ENCODE measurements at places on chromosomes 1 and 21. TPM values are rescaled to one million over a fixed set of nuclear protein-coding genes. Genes with fewer than 3 reads are reported as not detected.

DNA sequence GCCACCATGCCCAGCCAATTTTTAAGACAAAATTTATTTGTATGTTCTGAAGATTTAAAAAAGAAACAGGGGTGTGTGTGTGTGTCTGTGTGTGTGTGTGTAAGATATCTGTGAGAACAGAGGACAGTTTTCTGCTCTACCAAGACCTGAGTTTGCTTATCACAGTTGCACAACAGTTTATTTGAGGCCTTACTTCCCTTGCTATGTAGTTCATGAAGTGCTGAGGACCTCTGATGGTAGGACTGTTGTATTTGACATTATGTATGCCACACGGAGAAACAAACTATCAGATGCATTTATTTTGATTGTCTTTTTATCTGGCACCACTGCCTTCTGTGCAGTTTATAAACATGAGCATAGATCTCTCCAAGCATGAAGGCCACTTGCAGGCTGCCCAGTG, 355.2 kb downstream of the PBX1 start:
- H3K36me3 ChIP-seq = no peaks in the 10 kb centered on the region
- H3K27me3 ChIP-seq = no peaks in the 10 kb centered on the region
- no peak for DNase-seq
- no peak overlapping the region for H3K4me3 ChIP-seq
- H3K4me1 ChIP-seq = no peaks in the 10 kb centered on the region

DNA sequence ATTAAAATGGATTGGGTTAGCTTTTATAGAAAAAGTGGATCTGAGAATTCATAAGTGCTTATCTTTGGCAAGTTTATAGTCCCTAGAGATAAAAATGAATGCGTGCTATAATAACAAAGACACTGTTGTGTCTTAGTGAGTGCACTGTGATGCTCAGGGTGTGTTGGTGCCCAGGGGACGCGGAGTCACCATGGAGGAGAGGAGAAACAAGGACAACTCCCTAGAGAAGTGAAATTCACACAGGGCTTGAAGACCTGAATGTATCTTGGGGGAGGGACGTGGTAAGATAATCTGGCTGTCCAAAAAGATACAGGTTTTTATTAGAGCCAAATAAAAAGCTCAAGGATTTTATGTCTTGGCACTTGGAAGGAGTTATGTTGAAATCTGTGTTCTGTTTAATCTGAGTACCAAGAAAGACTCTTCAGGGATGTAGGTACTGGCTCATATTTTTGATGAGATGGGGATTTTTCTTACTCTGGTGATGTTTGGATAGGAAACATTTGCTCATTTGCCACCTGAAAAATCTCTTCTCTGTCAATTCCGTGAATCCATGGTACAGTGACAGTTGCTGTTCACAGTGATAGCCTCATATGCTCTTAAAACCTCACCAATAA, 9.6 kb downstream of the SMYD2 start:
- no peaks in the 10 kb centered on the region for H3K27me3 ChIP-seq
- H3K36me3 ChIP-seq = 0 out of 2 replicates have a peak, but pooled peaks cover 2% of the 10 kb centered on the region
- H3K27ac ChIP-seq = no peak overlapping the region
- peaks cover 15% of the 10 kb centered on the region for H3K4me1 ChIP-seq
- no peak overlapping the region for H3K4me3 ChIP-seq
- no peak for DNase-seq

DNA sequence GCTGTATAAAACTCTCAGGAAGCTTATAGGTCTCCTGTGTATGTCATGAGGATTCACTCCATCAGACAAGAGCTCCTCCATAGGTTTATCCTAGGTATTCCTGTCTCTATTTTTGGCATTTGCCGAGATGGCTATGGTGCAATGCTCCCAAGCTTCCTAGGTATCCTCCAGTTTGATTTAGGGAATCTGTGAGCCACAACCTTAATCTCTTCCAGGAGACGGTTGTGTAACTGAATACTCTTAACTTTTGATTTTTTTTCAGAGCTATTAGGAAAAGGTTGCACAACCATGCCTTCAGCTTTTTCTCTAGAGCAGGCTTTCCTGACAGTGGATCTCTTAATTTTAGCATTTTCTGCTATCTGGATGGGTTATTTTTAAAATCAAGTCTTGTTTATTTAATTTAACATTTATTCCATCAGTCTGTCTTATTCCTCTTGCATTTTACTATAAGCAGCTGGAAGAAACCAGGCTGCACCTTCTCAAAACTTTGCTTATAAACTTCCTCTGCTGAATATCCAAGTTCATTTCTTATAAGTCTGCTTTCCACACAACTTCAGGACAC, 69.4 kb upstream of the BACE2 start:
- no peak for DNase-seq
- no peaks in the 10 kb centered on the region for H3K27me3 ChIP-seq
- no peaks in the 10 kb centered on the region for H3K36me3 ChIP-seq
- H3K4me1 ChIP-seq = no peaks in the 10 kb centered on the region
- no peak overlapping the region for H3K4me3 ChIP-seq

- H3K4me3 ChIP-seq = no peak overlapping the region
- peaks cover 43% of the 10 kb centered on the region for H3K36me3 ChIP-seq
- H3K27ac ChIP-seq = no peak overlapping the region
- DNase-seq = no peak
These were observed 24.0 kb downstream of the TMEM53 start for GRCh38 chr1:44650159-44650831.

DNA sequence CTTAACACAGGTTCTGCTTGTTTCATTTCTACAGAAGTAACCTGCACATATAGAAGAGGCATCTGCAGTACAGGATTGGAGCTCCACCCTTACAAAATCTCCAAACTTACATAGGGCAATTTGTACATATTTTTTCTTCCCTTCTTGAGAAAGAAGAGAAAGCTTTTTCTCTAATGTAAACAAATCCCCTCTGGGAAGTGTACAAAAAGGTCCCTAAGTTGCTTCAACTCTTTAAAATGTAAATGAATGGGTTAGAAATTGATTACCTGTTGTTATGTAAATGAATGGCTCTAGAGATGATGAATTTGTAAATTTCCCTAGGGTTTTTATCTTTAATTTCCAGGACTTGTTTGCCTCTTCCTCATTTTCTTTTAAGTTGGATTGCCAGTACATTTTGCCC, 1183.7 kb downstream of the MRPL39 start:
- H3K4me1 ChIP-seq = no peaks in the 10 kb centered on the region
- DNase-seq = no peak
- no peak overlapping the region for H3K4me3 ChIP-seq

DNA sequence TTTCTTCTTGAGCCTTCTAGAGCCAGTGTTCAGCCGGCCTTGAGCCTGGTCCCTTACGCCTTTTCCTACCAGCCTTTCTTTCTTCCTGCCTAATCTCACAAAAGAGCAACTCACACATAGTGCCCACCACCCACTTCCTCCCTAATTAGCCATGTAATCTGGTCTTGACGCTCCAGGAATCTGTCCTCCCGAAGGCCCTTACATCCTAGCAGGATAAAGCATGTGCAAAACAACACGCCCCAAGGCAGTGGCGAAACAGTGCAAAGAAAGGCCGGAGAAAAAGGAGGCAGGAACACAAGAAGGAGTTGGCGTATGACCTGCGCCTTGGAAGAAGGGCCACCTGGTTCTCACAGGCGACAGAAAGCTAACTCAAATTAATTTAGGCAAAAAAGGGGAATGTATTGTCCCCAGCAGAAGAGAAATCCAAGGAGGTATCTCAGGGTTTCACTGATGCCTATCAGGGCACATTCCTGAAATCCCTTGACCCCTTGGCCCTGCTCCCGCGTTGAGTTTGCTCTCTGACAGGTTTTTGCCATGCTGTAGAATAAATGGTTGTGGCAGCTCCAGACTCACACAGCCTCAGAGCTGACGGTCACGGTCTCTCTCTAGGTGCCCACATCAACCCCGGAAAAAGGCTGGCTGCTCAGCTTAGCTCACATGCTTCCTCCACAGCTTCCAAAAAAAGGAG, 79.0 kb downstream of the ZNF281 start:
- no peak overlapping the region for H3K27ac ChIP-seq
- no peak overlapping the region for H3K4me3 ChIP-seq
- no peak for DNase-seq
- H3K4me1 ChIP-seq = peaks cover 27% of the 10 kb centered on the region
- H3K36me3 ChIP-seq = no peaks in the 10 kb centered on the region
- H3K27me3 ChIP-seq = no peaks in the 10 kb centered on the region

- no peaks in the 10 kb centered on the region for H3K4me1 ChIP-seq
- no peaks in the 10 kb centered on the region for H3K36me3 ChIP-seq
- no peak overlapping the region for H3K27ac ChIP-seq
- H3K27me3 ChIP-seq = no peaks in the 10 kb centered on the region
- DNase-seq = no peak
- no peak overlapping the region for H3K4me3 ChIP-seq
These were observed 203.7 kb downstream of the PLA2G4A start for GRCh38 chr1:187032316-187032981.

DNA sequence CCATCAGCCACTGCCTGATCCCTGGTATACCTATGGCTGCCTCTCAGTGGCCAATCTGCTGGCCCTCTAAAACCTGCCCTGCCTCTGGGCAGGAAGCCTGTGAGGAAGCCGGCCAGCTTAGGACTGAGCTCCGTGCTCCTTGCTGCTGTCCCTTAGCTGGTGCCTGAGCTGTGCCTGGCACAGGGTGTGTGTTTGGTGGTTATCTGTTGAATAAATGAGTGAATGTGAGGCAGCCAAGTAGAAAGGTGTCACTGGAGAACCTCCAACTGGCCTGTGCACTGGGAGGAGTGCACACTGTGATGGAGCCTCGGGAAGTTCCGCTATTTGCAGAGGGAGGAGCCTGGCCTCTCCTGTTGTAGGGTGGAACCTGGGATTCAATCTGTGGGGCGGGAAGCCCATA, 63.4 kb upstream of the STUM start:
- DNase-seq = no peak
- no peaks in the 10 kb centered on the region for H3K4me1 ChIP-seq
- no peak overlapping the region for H3K27ac ChIP-seq
- H3K36me3 ChIP-seq = no peaks in the 10 kb centered on the region
- no peak overlapping the region for H3K4me3 ChIP-seq

- no peaks in the 10 kb centered on the region for H3K4me1 ChIP-seq
- no peaks in the 10 kb centered on the region for H3K36me3 ChIP-seq
- no peaks in the 10 kb centered on the region for H3K27me3 ChIP-seq
- no peak for DNase-seq
- H3K4me3 ChIP-seq = no peak overlapping the region
These were observed 112.0 kb upstream of the LRRC7 start for GRCh38 chr1:69455718-69456117.

DNA sequence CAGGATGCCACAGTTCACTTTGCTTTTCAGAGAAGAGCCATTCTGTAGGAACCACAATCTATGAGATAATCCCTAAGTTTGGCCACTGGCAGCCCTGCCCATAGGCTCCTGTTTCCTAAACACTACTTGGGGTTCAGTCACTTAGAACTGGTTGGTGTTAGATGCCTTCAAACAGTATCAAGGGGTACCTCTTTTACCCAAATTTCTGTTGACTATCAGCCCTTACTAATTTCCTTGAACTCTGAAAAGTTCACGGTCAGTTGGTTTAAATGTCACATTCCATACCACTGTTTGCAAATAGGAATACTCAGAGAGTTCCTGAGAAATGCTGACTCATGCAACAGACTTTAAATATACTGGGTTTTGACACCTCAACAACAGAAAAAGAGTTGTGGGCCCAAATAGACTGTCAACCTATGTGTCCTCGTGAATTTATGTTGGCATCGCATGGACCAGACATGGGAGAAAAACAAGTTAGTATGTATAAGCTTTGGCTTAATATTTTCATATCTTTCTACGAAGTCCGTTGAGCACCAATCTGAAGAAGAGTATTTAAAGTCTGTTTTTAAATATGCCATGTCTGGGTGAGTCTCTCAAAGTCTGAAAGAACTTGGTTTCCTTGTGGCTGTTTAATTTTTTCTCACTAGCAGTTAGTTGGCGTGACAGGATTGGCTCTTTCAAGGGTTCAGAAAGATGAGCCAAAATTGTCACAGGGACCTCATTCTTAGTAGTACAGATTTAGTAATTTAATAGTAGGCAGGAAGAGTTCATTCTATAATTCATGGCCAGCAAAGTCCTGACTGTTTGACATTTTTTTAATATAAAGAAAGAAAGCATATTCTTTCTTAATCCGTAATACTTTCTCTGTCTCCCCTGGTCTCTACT, 56.5 kb upstream of the ZNF326 start:
- no peak overlapping the region for H3K4me3 ChIP-seq
- H3K27ac ChIP-seq = peak overlapping the region; percentile 27
- peaks cover 11% of the 10 kb centered on the region for H3K36me3 ChIP-seq
- peaks cover 24% of the 10 kb centered on the region for H3K4me1 ChIP-seq
- no peaks in the 10 kb centered on the region for H3K27me3 ChIP-seq

GRCh38 chr1:21869620-21870121, 57.6 kb downstream of the LDLRAD2 start:
- DNase-seq = peak; percentile 97
- peak overlapping the region; percentile 75 for H3K27ac ChIP-seq
- H3K4me1 ChIP-seq = peaks cover 19% of the 10 kb centered on the region
- peaks cover 76% of the 10 kb centered on the region for H3K36me3 ChIP-seq
- H3K4me3 ChIP-seq = no peak overlapping the region

DNA sequence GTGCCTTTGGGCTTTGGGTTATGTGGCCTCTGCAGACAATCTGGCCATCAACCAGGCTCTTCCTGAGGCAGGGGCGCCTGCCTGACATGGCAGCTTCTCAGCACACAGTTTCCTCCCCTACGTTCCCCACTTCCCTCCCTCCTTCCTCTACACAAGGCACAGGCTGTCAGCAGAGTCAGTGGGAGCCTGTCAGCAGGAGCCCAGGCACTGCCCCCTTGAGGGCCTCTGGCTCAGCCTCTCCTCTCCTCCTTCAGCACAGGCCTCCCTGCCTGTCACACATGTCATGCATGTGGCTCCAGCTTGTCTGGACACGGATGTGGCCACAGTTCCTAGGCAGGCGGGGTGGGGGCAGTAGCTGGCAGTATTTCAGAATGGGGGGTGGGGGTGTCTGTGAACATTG, 52.2 kb upstream of the ARTN start:
- no peak overlapping the region for H3K4me3 ChIP-seq
- no peak for DNase-seq
- no peaks in the 10 kb centered on the region for H3K27me3 ChIP-seq

DNA sequence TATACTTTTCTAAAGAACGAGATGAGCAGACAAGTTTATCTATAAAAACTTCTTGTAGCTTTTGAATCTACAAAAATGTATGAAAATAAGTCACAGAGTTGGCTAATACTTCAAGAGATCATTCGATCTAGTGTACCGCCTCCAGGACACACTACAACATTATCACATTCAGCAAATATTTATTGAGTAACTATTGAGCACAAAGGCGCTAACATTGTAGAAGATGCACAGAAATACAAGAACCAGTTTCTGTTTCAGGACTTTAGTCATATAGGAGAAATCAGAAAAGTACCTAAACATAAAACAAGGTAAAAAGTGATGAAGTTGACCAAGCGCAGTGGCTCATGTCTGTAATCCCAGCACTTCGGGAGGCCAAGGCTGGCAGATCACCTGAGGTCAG, 20.6 kb downstream of the WASF2 start:
- no peak overlapping the region for H3K27ac ChIP-seq
- H3K36me3 ChIP-seq = peaks cover 19% of the 10 kb centered on the region
- no peaks in the 10 kb centered on the region for H3K4me1 ChIP-seq
- H3K4me3 ChIP-seq = no peak overlapping the region

GRCh38 chr1:147246044-147246690, 3.7 kb downstream of the CHD1L start:
- no peak for DNase-seq
- no peaks in the 10 kb centered on the region for H3K27me3 ChIP-seq
- peaks cover 11% of the 10 kb centered on the region for H3K4me1 ChIP-seq

The ACTN2 gene
- total RNA-seq = not detected

The TIE1 gene
- total RNA-seq = not detected

The CATSPER4 gene
- not detected for total RNA-seq

The OR1C1 gene
- not detected for total RNA-seq

The TDRD10 gene
- total RNA-seq = not detected

The LMX1A gene
- total RNA-seq = not detected

The SUSD4 gene
- 0.03 TPM for total RNA-seq

The OR2W3 gene
- total RNA-seq = not detected

The BEST4 gene
- not detected for total RNA-seq
